ENCODE measurements at places on chromosomes 5 and 9.
A peak's percentile ranks its signal among the peaks of the same experiment; 100 is the strongest.

GRCh38 chr9:105233873-105234272, 10.6 kb upstream of the SLC44A1 start:
- no peak for DNase-seq

- DNase-seq: no peak
Measured at GRCh38 chr5:142309747-142310318, 15.0 kb downstream of the SPRY4 start.

DNA sequence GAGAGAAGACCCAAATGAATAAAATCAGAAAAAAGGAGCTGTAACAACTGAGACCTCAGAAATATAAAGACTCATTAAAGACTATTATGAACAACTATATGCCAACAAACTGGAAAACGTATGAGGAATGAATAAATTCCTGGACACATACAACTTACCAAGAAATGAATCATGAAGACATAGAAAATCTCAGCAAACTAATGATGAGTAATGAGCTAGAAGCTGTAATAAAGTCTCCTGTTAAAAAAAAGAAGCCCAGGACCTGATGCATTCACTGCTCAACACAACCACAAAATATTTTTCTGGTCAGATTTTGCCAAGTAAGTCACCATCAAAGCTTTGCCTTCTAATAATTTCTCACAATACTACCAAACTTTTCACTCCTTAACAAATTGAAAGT, 666.7 kb downstream of the LRRC70 start:
- no peak for DNase-seq

GRCh38 chr5:150285114-150285513, 4.5 kb downstream of the CAMK2A start:
- no peak for DNase-seq

DNA sequence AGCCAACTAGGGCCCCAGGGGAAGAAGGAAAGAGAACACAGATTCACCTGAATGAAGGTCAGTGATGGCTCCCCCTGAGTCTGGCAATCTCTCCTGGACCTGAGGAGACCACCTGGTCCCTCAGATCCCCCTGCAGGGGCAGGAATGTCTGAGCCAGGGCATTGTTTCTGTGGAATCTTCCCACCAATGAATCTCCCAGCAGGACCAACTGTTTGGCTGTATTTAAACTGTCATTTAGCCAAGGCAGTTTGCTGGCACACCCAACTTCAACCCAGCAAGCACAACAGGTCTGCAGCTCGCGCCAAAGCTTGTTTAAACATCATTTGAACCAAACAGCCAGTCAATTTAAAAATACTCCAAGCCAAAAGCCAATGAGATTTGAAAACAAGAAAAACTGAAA, 92.6 kb downstream of the SH3TC2 start:
- DNase-seq: no peak

DNA sequence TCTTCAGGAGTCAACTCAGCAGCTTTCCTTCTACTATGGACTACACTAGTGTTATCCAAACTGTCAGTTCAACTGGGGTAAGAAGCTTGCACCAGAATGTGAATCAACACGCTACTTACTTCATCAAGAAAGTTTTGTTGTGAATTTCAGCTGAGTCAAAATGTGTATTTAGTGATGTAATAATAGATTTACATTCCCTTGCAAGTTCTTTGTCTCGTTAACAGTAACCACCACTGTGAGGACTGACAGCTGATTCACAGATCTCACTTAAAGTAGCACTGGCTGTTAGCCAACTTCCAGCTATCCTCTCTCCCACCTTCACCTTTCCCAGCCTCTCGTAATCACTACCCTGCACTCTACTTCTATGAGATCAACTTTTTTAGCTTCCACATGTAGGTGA, 445.3 kb downstream of the NTRK2 start:
- DNase-seq: peak; percentile 28

GRCh38 chr9:98978231-98978681, 34.5 kb downstream of the COL15A1 start:
- DNase-seq: no peak

GRCh38 chr5:41878643-41879478, 8.6 kb upstream of the OXCT1 start:
- DNase-seq: no peak

GRCh38 chr9:135950135-135950682, 11.0 kb downstream of the UBAC1 start:
- no peak for DNase-seq

DNA sequence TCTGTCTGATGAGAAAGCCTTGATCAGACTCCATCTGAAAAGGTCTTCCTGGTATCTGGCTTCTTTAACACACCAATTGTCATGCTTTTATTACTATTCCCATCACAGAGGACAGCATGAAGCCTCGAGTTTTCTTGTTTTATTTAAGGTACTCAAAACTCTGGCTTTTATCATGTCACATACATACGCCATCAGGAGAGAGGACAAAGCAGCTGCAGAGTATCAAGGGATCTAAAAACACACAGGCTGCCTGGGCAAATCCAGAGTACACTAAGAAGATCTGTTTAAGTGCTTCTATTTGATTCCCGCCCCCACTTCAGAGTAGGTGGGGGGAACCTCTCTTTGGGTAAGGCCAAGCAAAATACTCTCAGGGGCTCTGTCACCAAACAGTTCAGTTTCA, 277.2 kb downstream of the SPOCK1 start:
- no peak for DNase-seq

- DNase-seq: peak; percentile 48
Measured at GRCh38 chr5:43121913-43122484, 1.3 kb downstream of the ZNF131 start.

DNA sequence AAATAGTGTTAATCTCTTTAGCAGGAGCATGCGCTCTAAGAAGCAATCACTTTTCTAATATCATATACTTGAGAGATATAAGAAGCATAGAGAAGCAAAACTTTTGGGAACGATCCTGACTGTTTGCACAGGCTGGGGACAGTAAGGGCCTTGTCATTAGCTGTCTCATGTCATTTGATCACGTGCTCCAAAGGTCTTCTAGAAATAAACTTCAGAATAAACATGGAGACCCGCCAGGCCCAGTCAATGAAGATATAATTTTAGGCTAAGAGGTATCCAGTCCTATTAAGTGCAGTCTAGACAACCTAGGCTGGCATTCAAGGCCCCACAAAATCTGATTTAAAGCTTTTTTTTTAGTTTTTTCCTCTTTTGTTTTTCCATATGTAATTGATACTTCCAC, 111.0 kb upstream of the APC start:
- no peak for DNase-seq

GRCh38 chr9:107927276-107927675, 437.7 kb upstream of the KLF4 start:
- DNase-seq: no peak

- DNase-seq: no peak
Measured at GRCh38 chr9:4225291-4226028, 74.4 kb downstream of the GLIS3 start.

- no peak for DNase-seq
Measured at GRCh38 chr9:4415281-4415680, 75.0 kb upstream of the SLC1A1 start.

GRCh38 chr5:6467591-6467990, 18.9 kb downstream of the UBE2QL1 start:
- DNase-seq: no peak

DNA sequence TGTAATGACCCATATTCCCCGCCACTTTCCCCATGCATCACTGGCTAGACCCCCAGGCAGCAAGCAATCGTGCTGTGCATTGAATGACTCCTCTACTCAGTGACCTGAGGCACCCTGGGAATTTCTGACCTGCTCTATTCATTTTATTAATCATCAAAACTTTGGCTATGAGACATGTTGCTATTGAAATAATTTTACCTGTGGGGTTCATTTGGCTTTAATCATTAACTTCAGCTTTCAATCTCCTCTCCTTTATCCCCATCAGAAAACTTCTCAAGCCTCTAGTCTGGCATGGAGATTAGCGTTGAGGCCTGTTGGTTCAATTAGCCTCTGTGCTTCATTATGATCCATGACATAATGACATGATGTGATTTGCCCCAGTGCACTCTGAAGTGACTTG, 429.0 kb downstream of the ZNF608 start:
- no peak for DNase-seq

DNA sequence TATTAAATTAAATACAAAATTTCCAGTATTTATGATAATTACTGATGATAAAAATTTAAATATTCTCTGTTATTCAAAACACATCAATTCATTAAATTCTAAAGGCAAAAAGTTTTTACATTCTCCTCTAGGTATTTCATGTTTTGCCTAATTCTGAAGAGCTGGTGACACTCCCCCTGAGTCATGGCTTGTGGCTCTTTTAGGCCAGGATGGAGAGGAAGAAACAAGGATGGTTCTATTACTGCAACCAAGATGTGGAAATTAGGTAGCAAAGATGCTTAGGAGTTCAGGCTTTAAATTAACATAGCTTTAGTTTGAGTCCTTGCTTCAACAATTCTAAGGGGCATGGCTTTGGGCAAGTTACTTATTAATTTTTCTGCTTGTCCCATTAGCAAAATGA, 1295.8 kb downstream of the EFNA5 start:
- no peak for DNase-seq

- no peak for DNase-seq
Measured at GRCh38 chr5:129120158-129120581, 25.6 kb downstream of the ISOC1 start.

GRCh38 chr5:158868546-158868945, 231.2 kb downstream of the EBF1 start:
- no peak for DNase-seq

GRCh38 chr5:88544671-88545070, 276.0 kb upstream of the TMEM161B start:
- no peak for DNase-seq

GRCh38 chr5:124262470-124262869, 484.0 kb downstream of the ZNF608 start:
- no peak for DNase-seq

DNA sequence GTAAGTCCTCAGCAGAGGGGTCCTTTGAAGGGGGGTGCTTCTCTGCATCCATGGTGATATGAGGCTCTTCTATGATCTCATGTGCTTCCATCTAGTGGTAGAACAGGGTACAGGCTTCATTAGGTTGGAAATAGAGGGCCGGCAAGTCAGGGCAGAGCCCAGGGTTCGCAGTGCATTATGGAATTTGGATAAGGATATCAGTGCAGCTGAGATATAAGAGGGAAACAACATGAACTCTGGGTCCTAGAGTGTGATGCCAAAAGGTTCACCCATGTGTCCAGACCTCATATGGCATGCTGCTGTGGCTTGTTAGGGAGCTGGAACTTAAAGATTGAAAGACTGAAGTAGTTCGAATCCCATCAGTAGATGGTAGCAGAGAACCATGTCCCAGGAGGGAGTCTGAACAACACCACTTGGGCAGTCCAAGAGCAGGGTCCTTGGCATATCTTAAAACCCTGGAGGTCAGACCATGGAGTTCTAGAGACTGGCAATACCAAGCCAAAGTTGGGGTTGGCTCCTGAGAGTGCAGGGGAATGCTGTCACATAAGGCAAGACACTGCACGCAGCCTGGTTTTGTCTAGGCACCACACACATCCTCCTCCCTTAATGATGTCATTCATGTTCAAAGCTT, 2.3 kb downstream of the FAM221B start:
- DNase-seq: peak; percentile 71

DNA sequence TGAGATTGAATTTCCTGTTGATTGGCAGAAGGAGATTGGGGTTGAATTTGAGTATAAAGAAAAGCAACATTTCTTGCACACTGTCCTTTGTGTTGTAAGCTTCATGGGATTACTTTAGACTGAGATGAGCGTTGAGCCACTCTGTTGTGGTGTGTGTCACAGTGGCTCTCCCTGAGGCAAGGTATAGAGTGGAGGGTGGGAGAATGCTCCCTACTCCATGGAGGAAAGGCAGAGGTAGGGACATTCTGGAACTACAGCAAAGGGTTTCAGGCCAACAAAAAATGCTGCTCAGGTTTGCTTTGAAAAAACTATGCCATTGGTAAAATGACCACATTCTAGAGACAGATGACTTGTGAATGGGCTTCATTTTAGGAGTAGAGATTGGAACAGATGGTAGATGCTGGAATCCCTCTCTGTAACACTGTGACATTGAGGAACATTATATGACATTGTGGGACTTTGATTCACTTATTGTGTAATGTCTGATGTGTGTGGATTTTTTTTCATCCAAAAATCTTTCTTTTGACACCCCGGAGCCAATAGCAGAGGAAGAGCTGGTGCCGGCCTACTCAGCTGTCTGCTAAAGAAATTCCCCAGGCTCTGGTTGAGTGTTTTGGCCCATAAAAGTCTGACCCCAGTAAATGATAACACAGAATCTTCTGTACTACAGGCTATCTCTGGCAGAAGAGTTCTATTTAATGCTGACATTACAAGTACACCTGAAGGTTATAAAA, 6.2 kb upstream of the CEP120 start:
- DNase-seq: no peak

DNA sequence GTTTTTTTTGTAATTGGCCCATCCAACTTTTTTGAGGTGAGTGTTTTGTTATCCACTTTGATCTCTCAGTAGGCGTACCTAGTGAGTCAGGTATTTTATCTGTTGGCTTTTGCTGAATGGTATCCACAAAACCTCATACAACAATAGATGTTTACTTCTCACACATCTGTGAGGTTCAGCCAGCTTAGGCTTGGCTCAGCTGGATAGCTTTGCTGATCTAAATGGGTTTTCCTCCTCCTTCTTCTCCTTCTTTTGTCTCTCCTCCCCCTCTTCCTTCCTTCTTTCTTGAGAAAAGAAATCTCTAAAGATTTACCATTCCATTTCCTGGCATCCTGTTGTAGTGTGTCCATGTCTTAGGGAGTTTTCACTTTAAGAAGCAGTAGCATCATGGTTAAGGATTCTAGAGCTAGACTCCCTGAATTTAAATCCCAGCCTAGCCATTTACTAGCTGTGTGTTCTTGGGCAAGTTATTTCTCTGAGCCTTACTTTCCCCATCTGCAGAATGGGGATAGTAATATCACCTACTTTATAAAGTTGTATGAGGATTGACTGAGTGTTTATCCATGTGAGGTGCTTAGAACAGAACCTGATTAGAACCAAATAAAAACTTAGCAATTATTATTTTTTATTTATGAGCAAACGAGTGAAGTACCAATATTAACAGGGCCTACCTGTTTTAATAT, 126.3 kb downstream of the ARHGAP26 start:
- DNase-seq: no peak

GRCh38 chr9:134222018-134222573, 57.7 kb upstream of the RNU6ATAC start:
- DNase-seq: no peak

- DNase-seq: peak; percentile 56
Measured at GRCh38 chr9:125650271-125650737, 56.7 kb downstream of the MAPKAP1 start.

GRCh38 chr9:109593612-109594011, 95.5 kb upstream of the PTPN3 start:
- no peak for DNase-seq

GRCh38 chr5:143758015-143758414, 53.9 kb upstream of the HMHB1 start:
- no peak for DNase-seq

DNA sequence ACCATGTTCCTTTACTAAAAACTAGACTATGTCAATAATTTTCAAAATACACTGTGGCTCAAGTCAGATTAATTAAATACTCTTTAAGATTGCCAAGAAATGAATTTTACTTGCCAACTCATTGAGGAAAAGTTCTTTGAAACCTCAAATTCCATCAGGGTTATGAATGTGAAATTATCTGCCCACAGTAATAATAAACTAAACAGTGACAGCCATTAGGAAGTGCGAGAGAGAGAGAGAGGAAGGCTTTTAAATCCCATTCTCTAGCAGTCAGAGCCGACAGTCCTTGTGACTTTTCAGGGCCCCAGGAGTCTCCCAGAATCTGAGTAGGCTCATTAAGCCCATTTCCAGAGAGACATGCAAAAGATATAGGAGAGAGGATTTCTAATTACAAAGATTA, 236.1 kb downstream of the MARCHF11 start:
- no peak for DNase-seq

Data from GM13977 (cell line).